CD4-positive, alpha-beta T cell treated with Interleukin-2 at 100 ng/mL for 4 hours (primary cell): ENCODE measurements at places on chromosomes 7 and 10.

GRCh38 chr10:104113376-104113956, 8.5 kb upstream of the SFR1 start:
- no peak for DNase-seq

GRCh38 chr7:27784399-27785053, 44.6 kb downstream of the TAX1BP1 start:
- peak; percentile 65 for DNase-seq

DNA sequence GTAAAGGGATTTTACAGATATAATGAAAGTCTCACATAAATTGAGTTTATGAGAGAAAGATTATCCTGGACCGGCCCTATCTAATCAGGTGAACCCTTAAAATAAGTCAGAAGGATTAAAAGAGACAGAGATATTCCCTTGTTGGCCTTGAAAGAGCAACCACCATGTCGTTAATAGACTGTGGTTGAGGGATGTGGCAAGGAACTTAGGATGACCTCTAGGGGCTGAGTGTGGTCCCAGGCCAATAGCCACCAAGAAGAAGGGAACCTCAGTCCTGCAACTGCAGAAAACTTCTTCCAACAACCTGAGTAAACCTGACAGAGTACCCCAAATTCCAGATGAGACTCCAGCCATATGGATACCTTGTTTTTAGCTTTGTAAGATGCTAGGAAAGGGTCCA, 121.5 kb downstream of the POLR1F start:
- DNase-seq, result no peak

DNA sequence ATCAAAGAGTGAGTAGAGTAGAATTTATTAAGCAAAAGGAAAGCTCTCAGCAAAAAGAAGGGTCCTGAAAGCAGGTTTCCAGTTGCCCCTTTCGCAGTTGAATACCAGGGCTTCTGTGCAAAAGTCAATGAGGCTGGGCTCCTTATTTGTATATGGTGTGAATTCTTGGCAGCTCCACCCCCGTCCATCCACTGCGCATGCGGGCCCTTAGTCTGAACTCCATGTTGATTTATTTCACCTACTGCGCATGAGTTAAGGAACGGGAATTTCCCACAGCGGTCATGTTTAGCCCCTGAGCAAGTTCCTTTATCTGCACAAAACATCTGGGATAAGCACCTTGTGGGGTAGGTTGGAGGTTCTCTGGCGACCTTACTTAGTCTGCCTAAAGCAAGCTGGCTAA, 325.6 kb downstream of the ZWINT start:
- no peak for DNase-seq

DNA sequence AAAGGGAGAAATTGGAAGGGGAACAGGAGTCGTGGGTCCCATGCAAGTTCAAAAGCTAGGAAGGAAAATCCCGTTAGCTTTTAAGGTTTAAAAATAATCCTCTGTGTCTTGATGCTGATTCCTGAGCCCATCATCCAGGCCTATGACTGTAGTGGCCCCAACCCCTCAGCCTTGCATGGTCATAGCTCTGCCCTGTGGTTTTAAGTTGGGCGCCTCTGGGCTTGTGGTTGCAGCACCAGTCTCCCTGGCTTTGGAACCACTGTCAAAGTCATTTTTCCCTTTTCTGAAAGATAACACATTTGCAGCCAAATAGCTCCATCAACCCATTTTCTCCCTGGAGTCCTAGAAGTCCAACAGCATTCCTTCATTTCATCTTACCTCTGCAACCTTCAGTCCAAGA, 13.6 kb downstream of the TMEM236 start:
- DNase-seq, result no peak

GRCh38 chr10:78255796-78256638, 222.4 kb downstream of the RPS24 start:
- no peak for DNase-seq

- DNase-seq, result no peak
Measured at GRCh38 chr10:101763141-101763846, 12.6 kb downstream of the FGF8 start.

GRCh38 chr7:103132995-103133688, 15.8 kb downstream of the NAPEPLD start:
- DNase-seq, result no peak

DNA sequence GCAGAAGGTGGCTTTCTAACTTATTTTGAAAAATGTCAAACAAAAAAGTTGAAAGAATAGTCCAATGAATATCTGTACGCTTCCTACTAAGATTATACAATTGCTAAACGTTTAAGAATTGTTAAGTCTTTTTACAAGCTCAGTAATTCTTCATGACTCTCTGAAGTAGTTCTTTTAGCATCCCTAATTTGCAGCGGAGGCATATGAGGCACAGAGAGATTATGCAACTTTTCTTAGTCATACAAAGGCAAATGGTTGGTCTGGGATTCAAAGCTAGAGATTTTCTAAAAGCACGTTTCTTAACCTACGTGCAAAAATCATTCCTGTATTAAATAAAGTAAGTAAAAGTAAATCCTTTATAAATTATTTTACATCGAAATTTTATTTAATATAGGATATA, 254.2 kb downstream of the MAGI2 start:
- no peak for DNase-seq

GRCh38 chr10:78953113-78953798, 115.5 kb upstream of the ZMIZ1 start:
- no peak for DNase-seq

- no peak for DNase-seq
Measured at GRCh38 chr10:36779238-36779846, 346.1 kb upstream of the ANKRD30A start.

DNA sequence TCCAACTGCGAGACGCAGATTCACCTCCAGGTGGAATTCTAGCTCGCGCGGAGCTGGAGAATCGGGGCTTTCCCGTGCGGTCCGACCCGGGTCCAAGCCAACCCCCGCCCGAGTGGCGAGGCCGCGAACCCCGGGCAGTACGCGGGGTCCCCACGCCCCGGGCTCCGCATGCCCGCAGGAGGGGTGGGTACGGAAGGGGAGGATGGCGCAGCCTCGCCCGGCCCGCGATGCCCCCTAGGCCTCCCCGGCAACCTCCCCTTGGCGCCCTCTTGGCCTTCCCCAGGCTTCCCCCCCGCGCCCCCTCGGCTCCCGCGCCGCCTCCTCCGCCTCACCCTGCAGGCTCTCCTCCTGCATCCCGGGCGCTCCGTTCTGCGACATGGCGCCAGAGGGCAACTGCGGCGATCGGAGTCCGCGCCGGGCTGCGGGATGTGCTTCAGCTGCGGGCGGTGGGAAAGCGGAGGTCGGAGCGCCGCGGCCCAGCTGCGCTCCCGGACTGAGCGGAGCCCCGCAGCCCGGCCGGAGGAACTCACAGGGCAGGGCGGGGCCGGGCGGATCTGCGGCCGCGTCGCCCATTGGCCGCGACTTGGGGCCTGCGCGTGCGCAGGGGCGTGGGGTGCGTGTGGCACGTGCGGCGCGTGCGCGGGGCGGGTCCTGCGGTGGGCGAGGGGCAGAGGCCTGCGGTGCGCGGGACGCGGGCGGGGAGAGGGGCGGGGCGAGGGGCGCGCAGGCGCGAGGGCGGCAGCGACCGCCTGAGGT, at the start of gene BNIP3:
Gene BNIP3, minus strand, starts transcription at position 495 of the 756 bp plus-strand sequence. Its CDS starts 117 bp downstream, at position 378.
- peak; percentile 94 for DNase-seq

DNA sequence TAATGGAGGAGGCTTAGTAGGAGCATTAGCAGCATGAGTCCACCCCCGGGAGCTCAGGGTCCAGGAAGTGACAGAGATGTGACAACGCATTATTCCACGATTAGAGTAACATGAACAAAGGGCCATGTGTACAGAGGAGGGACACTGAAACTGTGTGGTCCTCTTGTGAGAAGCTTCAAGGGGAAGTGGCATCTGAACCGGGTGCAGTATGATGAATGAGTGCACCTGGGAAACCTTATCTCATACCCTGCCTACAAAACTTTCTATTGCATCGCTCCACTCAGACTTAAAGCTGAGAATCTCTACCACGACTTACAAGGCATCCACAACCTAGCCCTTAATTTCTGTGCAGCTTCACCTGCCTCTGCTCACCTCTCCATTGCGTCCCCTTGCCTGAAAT, 115.3 kb upstream of the AMPH start:
- DNase-seq, result no peak

DNA sequence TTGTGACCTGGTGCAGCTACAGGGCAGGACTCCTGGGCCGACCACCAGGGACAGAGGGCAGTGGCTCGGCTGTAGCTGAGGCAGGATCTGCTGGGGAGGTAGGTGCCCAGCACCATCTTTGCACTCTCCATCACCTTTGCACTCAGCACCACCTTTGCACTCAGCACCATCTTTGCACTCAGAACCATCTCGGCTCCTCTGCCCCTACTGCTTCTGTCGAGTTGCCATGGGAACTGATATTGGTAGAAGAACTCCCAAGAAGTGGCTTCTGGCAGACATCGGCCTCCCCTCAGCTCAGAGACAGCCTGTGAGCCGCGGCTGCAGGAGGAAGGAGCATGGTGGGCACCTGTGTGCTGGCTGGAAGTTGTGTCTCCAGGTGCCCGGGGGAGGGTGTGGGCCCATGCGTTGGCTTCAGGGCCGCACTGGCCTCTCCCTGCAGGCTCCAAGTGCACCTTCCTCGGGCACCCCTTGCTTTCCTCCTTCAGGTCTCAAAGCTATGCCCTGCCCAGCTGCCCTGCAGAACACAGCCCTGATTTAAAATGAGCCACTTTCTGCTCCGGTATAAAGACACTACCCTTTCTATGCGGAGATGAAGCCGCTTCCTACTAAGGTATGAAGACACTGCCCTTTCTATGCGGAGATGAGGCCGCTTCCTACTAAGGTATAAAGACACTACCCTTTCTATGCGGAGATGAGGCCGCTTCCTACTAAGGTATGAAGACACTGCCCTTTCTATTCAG, 514.5 kb downstream of the PTPRN2 start:
- DNase-seq, result no peak

DNA sequence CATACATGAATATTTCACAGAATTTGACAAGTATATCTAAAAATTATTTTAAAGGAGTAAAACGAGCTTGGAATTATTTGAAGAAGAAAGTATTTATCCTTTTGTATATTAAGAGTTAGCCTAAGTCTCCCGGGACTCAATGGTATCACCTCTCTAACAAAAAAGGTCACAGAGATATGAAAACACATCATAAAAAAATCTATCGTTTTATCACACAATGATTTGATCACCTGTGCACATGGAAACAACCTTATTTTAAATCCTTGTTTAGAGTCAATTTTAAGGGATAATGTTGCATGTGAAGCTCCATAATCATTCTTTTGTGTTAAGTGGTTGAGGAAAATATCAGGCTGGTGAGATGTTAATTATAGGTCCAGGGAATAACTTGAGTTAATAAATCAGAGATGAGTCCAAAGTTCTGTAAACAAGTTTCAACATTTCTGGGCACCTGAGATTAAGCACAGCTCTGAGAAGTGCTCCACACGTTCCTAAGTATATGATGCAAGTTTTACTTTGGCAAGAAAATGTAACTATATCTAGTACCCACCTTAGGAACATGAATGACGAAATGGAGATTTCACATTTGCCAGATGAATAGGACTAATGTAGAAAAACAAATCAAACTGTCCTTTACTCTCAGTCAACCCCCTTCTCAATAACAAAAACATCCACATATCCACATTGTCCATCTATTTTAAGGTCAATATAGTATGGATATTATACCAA, 148.5 kb upstream of the AKR1E2 start:
- DNase-seq, result no peak

- DNase-seq, result peak; percentile 91
Measured at GRCh38 chr7:143380260-143380645, 892 bp upstream of the ZYX start.

DNA sequence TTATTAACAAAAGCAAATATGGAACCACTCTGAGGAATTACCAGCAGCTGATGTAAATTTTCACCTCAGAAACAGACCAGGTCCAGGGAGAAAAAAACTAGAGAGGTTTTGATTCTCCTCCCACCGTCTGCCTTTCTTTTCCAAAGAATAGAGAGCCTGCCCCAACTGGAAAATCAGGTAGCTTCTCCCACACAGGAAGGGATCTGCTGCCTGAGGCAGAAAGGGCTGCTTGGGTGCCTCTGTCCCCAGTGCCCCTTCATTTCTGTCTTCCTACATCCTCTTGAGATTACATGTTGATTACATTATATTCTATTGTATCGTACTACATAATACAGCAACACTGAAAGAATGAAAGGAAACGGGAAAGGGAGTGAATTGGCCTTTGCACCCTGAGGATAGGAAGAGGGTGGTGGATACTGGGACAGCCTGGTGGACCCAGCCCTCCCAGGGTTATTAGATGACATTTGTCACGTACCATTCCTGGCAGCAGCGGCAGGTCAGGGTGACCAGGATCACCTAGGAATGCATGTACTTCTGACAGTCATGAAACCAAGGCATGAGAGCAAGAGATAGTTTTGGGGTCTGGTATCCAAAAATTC, 8.9 kb downstream of the ST8SIA6 start:
- no peak for DNase-seq

DNA sequence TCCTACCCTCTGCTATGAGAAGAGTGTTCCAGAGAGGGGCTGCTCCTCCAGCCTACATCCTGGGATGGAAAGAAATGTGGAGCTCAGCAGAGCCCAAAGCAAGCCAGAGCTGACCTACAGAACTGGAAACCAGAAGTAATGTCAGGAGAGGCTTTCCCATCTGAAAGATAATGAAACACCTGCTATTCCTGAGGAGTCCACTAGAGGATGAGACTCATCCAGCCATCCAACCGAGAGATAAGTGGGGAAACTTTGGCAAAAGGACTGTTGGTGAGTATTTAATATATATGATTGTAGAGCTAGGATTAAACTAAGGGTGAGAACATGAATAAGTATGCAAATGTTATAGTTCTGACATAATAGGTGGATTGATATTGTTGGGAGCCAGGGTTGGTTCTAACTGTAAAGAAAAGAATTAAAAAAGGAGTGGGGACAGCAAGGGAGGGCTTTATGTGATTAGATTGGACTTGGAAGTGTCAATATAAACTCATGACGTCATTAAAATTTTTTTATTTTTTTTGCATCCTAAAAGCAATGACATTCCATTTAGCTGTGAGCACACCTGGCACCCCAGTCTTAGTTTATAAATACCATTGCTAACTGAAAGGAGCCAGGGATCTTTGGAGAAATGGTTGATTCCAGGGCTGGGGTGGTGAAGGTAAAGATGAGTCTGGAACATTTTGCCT, 312.8 kb upstream of the NFE2L3 start:
- no peak for DNase-seq

DNA sequence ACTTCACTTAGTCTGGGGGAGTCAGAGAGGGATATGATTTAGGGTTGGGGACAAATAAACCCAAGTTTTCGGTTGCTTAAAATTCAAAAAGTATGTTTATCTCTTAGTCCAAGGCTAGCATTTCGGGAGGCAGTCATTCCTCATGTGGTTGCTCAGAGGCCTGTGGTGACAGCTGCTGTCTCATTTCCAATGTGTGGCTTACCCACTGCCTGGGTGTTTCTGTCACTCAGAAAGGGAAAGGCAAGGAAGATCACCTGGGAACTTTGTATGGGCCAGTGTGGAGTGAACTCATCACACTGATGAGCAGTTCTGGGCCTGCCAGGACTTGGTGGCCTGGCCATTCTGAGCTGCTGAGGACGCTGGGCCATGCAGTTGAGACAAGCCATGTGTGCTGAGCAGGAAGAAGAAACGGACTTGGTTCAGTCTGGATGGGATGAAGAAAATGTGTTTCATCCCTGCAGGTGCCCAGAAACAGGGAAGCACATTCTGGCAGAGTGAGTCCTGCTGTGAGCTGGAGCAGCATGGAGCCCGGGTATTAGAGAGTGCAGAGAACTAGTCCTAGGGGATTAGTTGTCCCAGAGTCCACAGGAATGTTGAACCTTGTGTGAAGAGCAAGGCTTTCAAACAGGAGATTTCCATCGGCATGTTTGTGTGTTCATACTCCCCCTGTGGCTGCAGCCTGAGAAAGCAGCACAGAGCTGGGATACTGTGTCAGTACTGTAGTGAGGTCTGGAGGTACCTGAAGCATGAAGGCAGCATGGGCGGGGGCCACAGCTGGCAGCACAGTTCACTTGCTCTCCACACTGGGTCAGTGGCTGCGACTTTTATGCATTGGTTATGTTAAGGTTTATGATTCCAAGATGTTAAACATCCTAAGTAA, 211.1 kb upstream of the IGFBP3 start:
- DNase-seq, result no peak
